Hematopoietic multipotent progenitor cell treated with erythropoietin and hydrocortisone succinate and interleukin-3 and kit ligand, for 15 days (in vitro differentiated cells): ENCODE measurements at places on chromosomes 7 and 10.
A peak's percentile ranks its signal among the peaks of the same experiment; 100 is the strongest.

GRCh38 chr7:41205600-41205999 lies 497.3 kb downstream of the INHBA start:
- DNase-seq, result no peak

DNA sequence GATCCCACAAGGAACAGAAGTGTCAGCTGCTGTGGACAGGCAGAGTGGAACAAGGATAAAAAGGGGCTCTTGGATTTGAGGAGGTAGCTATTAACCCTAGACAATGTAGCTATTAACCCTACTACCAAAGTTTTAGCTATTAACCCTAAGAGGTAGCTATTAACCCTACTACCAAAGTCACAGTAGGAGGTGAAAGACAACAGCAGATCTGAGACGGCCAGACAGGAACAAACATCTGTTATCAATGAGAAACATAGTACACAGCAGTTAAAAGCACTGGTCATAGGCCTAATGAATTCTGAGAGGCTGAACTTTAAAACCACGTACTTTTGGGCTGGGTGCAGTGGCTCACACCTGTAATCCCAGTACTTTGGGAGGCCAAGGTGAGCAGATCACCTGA lies 11.9 kb downstream of the ERCC6 start:
- DNase-seq, result no peak

DNA sequence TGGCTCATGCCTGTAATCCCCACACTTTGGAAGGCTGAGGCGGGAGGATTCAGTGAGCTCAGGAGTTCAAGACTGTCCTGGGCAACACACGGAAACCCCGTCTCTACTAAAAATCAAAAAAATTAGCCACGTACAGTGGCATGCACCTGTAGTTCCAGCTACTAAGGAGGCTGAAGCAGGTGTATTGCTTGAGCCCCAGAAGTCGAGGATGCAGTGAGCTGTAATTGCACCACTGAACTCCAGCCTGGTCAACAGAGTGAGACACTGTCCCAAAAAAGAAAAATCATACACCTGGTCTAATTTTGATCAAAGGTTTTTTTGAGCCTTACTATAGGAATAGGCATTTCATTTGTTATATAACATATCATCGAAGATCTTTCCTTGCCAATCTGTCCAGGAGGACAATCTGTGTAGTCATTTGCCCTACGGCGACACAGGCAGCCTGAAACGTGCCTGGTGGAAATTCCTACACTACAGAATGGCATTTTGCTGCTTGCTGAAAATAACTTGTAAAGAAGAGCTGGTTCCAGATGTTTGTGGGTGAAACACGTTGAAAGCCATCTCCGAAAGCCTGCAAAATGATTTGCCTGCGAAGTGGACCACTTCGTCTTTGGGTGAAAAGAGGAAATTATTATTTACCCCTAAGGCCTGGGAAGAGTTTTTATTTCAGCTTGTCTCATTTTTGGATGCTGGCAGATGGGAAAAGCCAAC lies 31.3 kb upstream of the GDI2 start:
- no peak for DNase-seq

- DNase-seq, result peak; percentile 38
Observed at GRCh38 chr7:43799605-43800004, 41.1 kb downstream of the BLVRA start.

- DNase-seq, result no peak
Observed at GRCh38 chr10:28734938-28735759, 57.8 kb downstream of the BAMBI start.

DNA sequence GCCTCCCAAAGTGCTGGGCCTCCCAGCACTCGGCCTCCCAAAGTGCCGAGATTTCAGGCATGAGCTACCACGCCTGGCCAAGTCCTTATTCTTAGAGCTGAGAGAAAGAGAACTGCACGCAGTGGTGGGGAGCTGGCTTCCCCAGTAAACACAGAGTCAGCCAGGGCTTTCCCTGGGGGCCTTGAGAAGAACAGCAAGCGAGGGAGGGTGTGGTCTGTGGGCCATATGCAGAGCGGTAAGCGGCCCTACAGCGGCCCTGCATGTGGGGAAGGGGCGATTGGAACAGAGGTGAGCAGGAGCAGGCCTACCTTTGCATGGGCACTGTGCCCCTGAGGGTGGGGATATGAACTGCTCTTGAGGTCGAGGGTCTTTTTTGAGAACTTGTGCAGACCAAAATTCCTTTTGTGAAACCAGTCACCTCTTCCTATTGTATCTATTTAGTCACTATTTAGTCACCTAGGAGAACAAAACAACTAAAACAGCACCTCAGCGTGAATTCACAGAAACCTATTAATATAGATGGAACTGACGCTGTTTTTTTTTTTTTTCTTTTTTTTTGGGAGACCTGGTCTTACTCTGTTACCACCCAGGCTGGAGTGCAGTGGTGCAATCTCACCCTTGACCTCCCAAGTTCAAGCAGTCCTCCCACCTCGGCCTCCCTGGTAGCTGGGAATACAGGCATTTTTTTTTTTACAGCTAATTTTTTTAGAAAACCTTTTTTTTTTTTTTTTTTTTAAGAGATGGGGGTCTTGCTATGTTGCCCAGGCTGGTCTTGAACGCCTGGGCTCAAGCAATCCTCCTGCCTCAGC lies 36.9 kb upstream of the SH2D4B start:
- no peak for DNase-seq

DNA sequence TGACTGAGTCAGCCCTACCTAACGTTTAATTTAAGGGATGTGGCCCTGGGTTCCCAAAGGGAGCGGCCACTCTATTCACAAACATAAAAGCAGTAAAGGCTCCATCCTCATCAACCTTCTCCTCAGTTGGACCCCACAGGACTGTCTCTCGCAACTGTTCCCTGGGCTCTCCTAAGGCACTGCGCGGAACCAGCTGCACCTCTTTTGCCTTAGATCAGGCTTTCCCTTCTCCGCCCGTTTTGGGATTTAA lies 689 bp upstream of the GTPBP4 start:
- no peak for DNase-seq

DNA sequence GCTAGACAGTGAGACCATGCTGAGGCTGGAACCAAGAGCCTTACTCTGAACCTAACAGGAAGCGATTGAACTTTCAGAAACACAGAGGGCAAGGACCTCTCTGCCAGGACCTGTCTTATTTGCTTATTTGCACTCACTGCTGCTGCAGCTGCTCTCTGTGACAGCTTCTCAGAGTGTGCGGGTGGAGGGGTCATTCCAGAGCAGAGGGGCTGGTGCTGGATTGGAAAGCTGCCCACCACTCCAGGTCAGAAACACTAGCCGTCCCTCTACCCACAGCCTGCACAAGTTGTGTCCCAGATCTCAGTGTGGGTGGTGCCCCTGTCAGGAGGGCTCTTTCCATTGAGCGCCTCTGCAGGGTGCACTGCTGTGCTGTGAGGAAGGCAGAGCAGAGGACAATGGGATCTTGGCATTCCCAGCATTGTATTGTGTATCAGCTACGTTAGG lies 126.2 kb downstream of the CCNY start:
- no peak for DNase-seq

GRCh38 chr7:50229964-50230363 lies 74.6 kb upstream of the IKZF1 start:
- DNase-seq, result peak; percentile 54

DNA sequence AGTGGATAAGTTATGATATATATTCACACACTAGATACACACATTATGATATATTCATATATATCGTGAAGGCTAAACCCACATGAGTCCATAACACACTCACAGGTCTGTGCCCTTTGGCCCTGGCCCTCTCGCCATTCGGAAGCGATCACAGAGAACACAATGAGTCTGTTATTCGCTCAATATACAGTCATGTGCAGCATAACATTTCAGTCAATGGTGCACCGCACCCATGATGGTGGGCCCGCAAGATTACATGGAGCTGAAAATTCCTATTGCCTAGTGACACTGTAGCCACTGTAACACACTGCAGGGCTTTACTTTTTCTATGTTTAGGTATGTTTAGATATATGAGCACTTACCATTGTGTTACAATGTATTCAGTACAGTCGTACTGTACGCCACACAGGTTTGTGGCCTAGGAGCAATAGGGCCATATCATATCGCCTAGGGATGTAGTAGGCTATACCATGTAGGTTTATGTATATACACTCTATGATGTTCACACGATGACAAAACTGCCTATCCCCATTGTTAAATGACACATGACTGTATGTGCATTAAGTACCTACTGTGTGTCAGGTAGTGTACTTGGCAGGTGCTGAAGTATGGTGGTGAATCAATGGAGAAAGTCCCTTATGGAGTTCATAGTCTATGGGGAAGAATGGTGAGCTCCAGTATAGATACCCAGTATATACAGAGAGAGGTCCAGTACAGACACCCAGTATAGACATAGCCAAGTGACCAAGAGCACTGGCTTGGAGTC lies 198.8 kb upstream of the KLF14 start:
- no peak for DNase-seq

DNA sequence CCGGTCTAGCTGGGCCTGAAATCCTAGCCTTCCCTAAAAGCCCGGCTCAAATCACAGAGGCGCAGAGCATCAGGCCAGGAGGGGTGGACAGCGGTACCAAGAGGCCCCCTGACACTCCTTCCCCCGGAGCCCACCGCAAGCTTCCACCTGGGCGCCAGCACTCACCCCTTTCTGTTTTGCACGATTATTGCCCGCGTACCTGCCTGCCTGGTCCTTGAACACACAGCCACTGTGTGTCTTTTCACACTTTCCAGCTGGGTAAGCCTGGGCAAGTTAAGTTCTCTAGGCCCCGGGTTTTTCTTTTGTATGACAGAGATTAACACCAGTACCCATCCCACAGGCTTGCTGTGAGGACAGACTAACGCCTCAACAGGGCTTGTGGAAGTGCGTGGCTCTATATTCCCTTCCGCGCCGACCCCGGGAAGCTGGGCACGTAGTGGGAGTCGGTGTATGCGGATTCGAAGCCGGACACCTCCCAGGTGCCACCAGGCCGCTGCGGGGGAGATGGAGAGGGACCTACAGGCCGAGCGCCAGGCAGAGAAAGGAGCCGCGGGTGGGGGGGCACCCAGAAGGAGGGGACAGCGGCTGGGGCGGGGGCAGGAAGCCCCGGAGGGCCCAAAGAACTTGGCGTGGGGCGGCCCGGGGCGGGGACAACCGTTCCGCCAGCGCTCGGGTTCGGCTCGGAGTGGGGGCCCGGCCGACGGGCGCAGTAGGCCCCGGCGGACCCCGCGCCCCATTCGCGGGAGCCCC lies 792 bp downstream of the ZNF746 start:
- peak; percentile 51 for DNase-seq

GRCh38 chr7:33089142-33089541 lies 20.1 kb downstream of the RP9 start:
- DNase-seq, result no peak

DNA sequence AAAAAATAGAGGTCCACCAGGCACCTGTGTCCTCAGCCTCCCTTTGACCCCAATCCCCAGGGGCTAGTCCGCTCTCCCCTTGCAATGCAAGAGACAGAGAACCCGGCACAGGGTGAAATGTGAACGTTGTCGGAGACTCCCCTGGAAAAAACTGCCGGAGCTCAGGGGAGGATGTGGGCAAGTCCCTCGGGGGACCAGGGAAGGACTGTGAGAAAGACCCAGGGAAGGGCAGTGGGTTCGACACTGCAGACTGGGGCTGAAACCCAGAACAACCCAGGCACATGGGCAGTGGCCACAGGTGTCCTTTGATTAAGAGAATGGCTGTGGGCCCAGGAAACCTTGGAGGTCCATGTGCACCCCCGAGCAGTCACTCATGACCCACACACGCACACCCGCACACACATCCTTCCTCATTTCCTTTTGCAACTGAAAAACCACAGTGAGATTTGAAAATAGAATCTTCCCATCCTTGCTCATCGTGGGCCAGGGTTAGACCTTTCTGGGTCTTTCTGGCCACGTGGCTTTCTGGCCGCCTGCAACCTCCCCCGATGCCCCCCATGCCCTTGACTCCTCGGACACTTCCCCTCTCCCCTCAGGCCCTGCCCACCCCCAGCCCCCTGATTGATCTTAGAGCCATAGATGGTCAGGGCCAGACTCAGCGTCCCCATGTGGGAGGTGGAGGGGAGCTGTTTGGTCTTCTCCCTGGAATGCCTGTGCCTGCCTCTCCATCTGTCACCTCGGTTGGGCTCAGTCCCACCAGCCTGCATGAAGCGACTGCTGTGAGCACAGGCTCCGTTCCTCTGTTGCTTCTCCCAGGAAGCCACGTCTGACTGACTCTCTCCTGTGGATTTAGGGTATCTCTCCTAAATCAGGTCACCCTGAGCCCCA lies 7.9 kb downstream of the LAT2 start:
- DNase-seq, result no peak

DNA sequence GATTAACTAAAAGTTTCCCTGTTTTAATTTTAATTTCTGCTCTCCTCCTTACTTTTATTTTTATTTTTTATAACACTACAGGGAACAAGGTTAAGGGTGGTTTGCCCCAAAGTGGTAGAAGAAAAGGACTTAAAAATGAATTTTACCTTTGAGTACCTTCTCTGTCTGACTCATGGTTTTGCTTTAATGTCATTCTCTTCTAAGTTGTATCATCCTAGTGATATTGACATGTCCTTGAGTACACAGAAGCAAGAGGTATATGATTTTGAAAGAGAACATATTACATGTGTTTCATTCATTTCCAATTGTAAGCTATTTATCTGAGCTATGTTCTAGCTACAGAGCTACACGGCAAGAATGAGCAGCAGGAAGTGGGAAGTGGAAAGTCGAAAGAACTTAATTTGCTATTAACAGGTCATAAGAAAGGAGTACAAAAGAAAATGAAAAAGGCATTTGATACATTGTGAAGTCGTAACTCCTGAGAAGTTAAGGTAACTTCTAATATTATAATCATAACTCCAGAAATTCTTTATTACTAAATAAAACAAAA lies 112.5 kb downstream of the SEMA3A start:
- DNase-seq, result no peak

GRCh38 chr10:50614444-50615137 lies 9.2 kb downstream of the SGMS1 start:
- DNase-seq, result peak; percentile 61
